ENCODE measurements at places on chromosomes 1 and 21.

GRCh38 chr21:42652527-42653230 lies 742 bp upstream of the PDE9A start:
- DNase-seq = no peak

GRCh38 chr1:109248797-109249629 lies at the start of gene CELSR2:
Gene CELSR2, plus strand, starts transcription at chr1:109249539. Its CDS starts 541 bp downstream, at chr1:109250080.
- no peak for DNase-seq

GRCh38 chr1:246152986-246153431 lies 354.1 kb downstream of the SMYD3 start:
- no peak for DNase-seq

GRCh38 chr21:15098908-15099307 lies 34.1 kb upstream of the NRIP1 start:
- DNase-seq = no peak

DNA sequence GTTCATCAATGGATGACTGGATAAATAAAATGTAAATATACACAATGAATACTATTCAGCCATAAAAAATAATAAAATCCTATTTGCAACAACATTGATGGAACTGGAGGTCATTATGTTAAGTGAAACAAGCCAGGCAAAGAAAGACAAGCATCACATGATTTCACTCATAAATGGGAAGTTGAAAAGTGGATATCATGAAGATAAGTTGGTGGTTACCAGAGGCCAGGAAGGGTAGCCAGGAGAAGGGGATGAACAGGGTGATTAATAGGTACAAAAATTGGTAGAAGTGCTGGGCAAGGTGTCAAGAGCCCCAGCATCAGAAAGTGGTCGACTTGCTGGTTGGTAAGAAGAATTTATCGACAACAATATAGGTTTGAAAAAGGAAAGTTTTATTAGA lies 1.3 kb upstream of the PARK7 start:
- no peak for DNase-seq

DNA sequence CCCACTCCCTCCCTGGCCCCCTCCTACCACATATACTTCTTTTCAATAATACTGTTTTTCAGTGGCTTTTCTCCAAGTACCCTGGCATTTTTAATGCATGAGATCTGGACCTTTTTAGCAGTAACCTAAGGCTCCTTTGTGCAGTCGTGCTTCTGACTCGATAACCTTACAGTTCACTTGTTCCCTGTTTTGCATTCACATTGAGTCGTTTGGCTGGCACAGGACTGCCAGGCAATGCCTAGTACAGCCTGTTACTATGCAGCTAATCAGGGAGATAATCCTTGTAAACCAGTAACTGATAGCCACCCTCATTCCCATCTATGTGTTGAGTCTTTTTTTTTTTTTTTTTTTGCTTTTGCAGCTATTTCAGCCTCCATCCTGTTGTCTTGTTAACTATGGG lies 3.7 kb downstream of the ATP1B1 start:
- peak; percentile 99 for DNase-seq

- no peak for DNase-seq
Observed at GRCh38 chr1:59243550-59243949, 53.3 kb upstream of the FGGY start.

GRCh38 chr21:42905195-42905594 lies 12.1 kb downstream of the NDUFV3 start:
- no peak for DNase-seq

- DNase-seq = no peak
Observed at GRCh38 chr1:24567792-24568388, 12.0 kb downstream of the NCMAP start.

- peak; percentile 55 for DNase-seq
Observed at GRCh38 chr1:205711105-205712048, 31.1 kb upstream of the SLC45A3 start.

- DNase-seq = no peak
Observed at GRCh38 chr21:16775076-16775475, 737.8 kb upstream of the CXADR start.

- DNase-seq = no peak
Observed at GRCh38 chr1:195053478-195053877, 1554.8 kb downstream of the KCNT2 start.

GRCh38 chr1:5888606-5889211 lies 103.5 kb downstream of the NPHP4 start:
- DNase-seq = no peak

GRCh38 chr1:225980005-225980836 lies 18.9 kb downstream of the SDE2 start:
- DNase-seq = no peak

GRCh38 chr1:98749152-98749756 lies 87.7 kb downstream of the SNX7 start:
- no peak for DNase-seq

DNA sequence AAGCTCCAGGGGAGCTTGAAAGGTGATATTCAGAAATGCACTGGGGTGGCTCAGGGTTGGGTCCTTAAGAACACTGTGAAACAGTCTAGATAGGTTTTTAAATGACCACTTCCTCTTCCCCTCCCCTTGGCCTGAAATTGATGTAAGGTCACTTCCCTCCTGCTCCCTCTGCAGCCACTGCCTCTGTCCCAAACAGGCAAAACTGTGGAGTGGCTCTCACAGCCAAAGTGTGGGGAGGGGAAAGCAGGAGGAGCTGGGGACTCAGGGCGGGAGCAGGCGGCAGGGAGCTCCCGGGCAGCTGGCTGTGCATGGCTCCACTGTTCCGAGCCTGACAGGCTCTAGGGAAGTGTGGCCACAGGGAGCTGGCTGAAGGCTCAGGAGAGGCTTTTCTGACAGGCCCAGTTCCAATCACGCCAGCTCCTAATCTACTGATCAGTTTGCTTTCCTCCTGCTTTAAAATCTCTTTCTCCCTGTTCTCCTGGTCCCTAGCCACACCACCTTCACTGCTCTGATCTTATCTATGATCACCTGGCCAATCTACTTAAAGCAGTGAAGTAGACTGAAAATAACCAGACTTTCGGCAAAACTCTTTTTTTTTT lies 5.1 kb upstream of the CSRP1 start:
- no peak for DNase-seq

DNA sequence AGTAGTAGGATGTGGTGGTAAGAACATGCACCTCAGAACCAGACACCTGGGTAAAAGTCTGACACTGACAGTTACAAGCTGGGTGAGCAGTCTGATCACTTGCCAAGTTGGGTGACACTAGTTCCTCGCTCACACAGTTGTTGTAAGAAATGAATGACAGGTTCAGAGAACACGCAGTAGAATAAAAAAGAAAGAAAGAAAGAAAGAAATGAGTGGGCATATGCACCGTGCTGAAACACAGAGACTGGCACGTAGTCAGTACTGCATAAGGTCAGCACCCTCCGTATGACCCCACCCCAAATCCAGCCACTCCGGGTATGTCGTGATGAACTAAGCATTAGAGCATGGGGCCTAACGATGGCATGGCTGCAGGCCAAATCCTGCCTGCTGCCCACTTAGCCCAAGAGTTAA lies 90.6 kb downstream of the GLUL start:
- DNase-seq = no peak

DNA sequence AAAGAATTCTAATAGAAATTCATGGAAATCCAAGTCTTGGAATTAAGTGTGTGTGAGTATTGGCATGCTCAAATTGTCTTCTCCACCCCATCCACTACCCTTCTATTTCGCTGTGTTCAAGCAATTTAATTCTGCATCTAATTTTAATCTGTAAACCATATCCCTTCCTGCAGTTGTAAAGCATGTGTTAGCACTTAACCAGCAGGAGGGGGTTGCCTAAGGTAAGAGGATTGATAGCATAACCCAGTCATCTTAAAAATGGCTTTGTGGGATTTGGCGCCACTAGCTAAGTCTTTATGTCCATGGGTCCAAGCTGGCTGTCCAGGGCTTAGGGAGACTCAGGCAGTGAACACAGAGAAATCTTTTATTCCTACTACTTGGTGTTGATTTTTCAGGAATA lies 210.3 kb downstream of the PTPRC start:
- DNase-seq = no peak

GRCh38 chr1:11990303-11991032 lies 10.2 kb downstream of the MFN2 start:
- no peak for DNase-seq

DNA sequence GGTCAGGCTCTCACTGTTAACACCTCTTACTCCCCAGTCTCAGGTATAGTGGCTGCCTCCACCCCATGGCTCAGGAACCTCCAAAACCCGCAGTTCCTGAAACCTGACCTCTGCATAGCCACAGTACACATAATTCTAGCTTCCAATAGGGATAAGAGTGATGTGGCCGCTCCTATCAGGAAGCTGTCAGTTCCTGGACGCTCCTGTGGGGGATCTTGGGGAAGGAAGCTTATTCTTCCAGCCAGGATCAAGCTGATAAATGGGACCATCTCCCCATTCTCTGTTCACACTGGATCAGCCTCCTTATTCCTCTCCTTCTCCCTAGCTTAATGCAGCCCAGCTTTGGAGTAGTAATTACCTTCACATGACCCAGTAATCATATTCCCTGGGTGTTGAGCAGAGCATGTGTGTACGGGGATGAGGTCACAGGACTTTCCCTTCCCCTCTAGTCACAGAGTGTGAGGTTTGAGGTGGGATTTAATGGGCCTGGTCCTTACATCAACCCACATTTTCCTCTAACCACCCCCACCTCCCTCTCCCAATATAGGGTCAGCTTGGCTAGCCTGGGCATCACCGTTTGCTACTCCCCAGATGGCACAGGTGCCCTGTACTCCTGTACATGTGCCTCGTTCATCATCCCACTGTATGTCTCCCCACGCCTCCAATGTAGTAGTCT lies 7.0 kb upstream of the POU3F1 start:
- DNase-seq = no peak

DNA sequence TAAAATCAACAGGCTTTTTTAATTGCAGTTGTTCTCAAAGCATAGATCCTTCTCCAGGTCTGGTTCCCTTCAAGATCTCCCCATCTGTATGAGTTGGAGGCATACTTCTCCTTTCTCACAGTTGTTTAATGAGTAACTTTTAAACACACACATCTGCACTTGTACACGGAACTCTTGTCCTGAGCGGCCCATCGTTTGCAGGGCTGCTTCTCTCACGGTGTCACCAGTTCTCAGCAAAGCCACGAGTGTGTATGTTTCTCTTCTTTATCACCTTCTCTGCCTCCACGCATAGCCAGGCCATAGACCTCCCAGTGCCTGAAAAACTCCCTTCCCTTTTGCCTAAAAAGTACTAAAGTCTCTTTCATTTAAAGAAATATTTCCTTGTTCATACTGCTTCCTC lies 68.7 kb upstream of the ROR1 start:
- no peak for DNase-seq

GRCh38 chr21:41775149-41775472 lies 8.3 kb upstream of the RIPK4 start:
- DNase-seq = no peak
